ENCODE measurements at places on chromosomes 16 and 17.

DNA sequence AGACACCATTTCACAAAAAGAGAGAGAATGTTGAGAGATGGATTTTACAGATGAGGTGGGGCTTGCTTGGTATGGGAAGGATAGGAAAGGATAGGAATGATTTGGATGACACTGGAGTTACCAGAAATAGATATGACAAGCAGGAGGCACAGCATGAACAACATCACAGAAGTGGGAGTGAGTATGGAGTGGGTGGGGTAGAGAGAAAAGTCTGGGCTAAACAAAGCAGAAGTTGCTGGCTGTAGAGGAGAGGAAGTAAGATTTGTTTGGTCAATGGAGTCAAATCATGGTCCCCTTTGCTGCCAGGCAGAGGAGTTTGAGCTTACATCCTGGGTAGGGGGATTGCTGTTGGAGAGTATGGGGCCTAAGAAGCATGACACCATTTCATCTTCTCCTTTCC is 101.7 kb downstream of the VAT1L start:
- no peak for DNase-seq

- DNase-seq: no peak
These were observed 5.0 kb downstream of the YBX2 start for GRCh38 chr17:7289256-7290032.

DNA sequence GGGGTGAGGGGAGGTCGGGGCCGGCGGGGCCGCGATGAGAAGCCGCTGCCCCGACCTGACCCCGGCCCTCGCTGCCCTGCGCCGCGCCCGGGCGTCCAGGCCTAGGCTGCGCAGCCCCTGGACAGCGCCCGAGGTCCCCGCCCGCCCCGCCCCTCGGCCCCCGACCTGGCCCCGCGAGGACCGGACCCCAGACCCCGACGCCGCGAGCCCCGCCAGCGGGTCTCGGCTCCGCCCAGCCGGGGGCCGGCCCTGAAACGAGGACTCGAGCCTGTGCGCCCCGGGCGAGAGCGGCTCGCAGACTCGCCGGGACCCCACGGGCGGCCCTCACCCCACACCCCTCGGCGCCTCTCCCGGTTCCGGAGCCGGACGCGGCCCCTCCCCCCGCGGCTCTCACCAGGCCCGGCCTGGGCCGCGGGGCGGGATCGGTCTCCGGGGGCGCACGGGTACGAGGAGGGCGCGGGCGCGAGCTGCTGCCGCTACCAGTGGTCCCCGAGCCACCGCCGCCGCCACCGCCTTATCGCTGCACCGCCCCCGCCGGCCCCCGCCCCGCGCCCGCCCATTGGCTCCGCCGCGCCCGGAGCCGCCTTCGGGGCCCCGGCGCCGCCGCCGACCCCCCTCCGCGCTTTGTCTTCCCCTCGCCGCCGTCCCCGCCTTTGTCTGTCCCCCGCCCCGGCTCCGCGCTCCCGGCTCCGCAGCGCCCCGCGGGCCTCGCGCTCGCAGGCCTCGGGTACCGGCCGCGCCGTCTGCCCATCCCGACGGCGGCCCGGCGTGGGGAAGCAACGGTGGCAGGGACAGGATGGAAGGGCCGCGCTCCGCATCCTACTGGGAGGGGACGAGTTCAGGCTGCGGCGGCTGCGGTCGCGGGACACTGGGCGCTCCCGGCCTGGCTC is at the start of gene LIMD2:
Gene LIMD2 (minus strand): TSS at position 488 of the 890 bp plus-strand sequence. CDS start 827 bp downstream, outside the sequence.
- peak; percentile 75 for DNase-seq

GRCh38 chr17:34757106-34757505 is 177.7 kb downstream of the TMEM132E start:
- DNase-seq: no peak

DNA sequence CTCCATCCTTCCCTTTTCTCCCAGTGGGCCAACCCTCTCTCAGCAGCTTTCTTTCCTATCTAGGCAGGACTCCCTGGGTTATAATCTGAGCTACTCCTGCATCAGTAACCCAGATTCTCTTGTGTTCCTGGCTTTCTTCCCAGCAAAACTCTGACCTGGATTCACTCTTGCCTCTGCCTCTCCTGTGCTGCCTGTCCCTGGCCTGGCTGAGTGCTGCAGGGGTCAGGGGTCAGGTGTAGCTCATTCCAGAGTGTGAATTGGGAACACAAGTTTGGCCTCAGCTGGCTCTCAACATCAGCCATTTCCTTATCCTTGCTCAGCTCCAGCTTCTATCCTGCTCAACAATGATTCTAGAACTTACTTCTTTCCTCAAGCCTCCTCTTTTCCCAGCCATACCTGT is 2.5 kb upstream of the ST6GALNAC2 start:
- DNase-seq: no peak

Data from activated T-cell treated with anti-CD3 and anti-CD28 coated beads for 24 hours (primary cell).